Esophagus squamous epithelium (tissue), 5 donors: ENCODE measurements at places on chromosomes 16 and 17.

DNA sequence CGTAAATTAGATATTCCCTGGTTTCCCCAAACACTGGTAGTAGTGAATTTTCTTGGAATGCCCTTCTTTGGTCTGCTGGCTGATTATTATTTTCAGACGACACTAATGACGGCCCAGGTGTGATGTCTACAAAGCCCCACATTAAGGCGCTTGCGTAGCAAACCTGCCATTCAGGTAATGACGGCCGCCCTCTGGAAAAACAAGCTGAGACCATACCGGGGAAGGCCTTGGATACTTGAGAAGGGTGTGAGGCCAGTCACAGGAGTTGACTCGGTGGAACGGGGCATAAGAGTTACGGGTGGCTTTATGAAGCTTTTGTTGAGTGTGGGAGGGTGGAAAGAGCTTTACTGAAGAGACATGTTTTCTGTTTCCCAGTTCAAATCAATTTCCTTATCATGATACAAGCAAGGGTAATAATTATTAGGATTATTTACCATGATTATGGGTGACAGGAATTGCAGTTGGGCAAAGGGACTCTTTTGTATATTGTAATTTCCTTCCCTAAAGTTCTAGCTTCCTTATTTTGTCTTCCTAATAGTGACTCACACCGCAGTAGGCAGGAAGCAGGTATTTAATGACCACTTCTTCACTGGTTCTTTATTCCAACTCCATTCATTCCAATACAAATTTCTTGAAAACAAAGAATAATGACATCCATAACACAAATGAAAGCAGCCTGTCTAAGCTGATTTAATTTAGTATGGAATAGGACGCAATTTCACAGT lies 24.8 kb downstream of the KRT23 start:
- no peak for DNase-seq

DNA sequence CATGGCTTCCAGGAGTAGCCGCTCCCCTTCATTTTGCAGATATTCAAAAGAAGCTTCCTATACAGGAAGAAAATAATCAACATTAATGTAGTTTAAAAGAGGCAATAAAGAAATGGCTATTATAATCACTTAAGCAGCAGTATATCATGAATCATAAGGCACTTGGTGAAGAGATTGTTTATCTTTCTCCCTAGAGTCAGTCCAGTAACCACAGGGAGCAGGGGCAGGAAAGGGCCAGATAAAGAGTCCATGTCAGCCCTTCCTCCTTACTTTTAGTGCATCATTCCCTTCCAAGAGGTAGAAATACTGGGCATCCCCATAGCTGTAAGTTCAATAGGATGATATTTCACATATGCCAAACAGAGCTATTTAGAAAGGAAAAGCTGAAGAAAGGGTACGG lies 184.6 kb upstream of the C17orf78 start:
- no peak for DNase-seq

- DNase-seq = no peak
These were observed 4.3 kb downstream of the COG1 start for GRCh38 chr17:73197161-73197560.

GRCh38 chr17:39400547-39401411 lies 647 bp downstream of the FBXL20 start:
- no peak for DNase-seq

DNA sequence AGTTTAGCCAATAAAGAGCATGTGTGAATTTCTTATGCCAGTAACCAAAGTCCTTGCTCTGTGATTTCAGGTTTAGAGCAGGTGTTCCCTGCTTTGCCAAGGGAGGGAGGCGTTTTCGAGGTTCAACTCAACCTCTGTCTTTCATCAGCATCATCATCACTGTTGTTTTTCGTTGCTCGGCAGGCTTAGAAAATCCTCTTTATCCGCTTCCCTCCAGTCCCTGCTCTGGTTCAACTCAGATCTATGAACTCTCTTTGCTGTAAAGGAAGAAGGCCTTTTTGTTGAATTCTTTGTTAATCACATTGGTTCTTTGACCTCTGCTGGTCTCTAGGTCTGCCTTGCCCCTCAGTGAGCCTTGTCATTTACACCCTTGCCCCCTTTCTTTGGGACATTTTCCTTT lies 243.9 kb upstream of the RBFOX1 start:
- no peak for DNase-seq
